ENCODE measurements at places on chromosomes 7 and 10.

DNA sequence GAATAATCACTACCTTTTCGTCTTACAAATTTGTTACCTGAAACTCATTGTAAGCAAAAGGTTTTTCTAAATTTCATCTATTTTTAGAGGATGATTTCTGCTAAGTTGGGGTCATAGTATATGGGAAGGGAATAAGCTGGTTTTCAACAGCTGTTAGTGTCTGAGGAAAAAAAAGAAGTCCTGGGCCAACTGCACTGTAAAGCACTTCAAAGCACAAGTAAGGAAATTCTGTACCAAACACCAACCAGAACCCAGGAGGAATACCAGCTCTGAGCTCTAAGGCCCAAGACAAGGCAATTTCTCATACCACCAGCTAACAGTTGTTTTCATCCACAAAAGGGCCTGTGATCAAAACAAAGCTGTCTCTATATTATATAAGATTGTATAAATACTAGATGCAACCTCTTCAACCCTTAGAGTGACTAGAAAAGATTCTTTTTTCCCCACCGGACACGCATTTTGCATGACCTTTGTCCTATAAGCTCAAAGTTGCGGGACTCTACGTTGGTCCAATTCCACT is 6.1 kb upstream of the MEOX2 start:
- no peak for DNase-seq

DNA sequence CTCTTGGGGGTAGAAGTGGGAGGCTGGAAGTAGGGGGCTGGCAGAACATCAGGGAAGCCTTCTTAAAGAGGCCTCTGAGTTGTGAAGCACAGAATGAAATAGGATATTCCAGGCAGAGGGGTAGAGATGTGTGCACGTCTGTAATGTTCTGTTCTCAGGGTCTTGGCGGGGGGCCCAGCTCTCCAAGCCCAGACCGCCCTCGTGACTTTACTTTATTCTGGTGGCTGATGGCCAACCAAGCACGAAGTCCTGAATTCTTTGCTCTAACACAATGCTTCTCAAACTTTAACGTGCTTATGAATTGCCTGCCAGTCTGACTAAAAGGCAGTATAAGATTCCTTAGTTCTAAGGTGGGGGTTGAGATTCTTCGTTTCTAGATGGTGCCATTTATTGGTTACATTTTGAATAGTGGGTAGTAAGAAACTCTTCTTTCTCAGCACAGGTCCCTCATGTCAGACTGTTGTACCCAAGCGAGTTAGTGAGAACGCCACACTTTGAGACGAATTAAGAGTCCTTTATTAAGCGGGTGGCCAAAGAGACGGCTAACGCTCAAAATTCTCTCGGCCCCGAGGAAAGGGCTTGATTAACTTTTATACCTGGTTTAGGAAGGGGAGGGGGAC is 8.2 kb downstream of the PRXL2A start:
- peak; percentile 63 for DNase-seq

DNA sequence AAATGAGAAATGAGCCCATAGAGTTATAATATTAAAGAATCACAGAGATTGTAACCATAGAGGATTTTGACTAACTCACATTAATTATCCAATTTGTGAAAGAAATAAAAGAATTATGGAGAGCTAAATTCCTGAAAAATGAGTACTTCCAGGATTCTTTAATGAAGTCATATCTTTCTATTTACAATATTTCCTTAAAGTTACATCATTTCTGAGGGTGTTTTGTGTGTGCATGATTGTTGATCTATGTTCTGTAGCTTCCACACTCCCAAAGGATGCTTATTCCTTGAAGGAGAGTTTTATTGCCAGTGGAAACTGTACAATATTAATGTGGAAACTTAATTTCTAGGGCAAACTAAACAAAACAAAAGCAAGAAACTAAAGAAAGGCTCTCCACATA is 299.6 kb downstream of the MDFIC start:
- DNase-seq, result peak; percentile 74

- peak; percentile 24 for DNase-seq
These were observed 149.7 kb downstream of the NOC3L start for GRCh38 chr10:94213001-94213530.

DNA sequence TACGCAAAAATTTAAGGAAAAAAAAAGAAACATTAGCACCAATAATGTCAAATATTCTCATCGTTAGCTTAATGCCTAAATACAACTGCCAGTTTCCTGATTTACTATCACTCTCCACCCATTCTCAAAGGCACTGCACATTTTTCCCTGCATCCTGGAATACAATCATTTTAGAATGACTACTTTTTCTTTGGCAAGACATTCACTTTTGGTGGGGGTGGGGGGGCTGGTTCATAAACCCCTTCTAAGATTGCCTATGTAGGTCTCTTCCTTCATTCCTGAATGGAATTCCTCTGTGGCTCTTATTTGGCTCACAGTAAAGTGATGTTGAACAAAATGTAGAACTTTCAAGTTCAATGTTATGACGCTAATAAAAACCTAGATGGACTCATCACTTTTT is 74.3 kb downstream of the RNLS start:
- DNase-seq, result peak; percentile 19
